ENCODE measurements at places on chromosomes 4 and X.

GRCh38 chr4:36492590-36492989, 211.2 kb downstream of the DTHD1 start:
- no peak for DNase-seq

DNA sequence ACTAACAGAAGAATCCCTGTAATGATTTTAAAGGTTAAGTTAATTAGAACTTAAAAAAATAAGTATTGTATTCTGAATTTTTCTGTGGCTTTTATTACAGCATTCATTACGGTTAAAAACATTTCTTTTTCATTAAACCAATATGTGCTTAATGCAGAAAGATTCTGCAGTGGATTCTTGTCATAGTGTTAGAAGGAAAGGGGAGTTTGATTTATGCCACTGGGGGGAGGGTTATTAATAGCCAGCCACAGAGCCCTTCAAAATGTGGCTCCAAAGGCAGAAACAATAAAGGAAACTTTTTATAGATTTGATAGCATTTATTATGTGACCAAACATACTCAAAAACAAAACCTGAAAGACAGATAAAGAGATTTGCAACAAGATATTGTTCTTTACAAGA, 9.1 kb downstream of the SMAD1 start:
- no peak for DNase-seq

DNA sequence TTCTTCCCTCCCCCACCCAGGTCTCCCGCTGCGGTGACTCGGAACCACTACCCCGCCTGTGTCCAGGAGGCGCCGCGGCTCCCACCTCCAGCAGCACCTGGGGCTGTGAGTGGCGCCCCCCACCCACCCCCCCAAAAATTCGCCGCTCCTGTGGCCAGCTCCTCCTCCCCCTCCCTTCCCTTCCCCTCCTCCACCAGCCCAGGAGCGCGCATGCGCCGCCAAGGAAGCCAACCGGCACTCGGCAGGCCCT, 278 bp downstream of the CLOCK start:
- DNase-seq = no peak

DNA sequence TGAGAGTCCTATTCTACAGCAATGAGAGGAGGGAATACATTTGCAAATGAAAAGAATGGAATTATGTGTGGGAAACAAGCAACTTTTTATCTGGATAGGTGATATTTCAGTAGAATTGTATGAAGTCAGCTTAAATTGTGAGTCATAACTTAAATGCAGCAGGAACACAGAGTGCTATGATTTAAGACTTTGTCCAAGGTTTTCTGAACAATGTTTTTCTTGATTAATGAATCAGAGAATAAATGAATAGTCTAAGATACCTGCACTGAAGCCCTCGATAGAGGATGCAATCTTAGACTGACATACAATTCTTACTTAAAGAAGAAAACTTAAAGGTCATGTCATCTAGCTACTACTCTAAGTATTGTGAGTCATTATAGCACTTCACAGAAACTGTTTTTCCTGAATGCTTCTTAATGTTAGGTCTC, 8.0 kb downstream of the ARHGEF38 start:
- no peak for DNase-seq

GRCh38 chr4:86670756-86671155, 76.6 kb downstream of the PTPN13 start:
- no peak for DNase-seq

GRCh38 chr4:138919094-138919936, 96.3 kb upstream of the NOCT start:
- DNase-seq = no peak

GRCh38 chr4:137363496-137363895, 168.8 kb downstream of the PCDH18 start:
- no peak for DNase-seq

DNA sequence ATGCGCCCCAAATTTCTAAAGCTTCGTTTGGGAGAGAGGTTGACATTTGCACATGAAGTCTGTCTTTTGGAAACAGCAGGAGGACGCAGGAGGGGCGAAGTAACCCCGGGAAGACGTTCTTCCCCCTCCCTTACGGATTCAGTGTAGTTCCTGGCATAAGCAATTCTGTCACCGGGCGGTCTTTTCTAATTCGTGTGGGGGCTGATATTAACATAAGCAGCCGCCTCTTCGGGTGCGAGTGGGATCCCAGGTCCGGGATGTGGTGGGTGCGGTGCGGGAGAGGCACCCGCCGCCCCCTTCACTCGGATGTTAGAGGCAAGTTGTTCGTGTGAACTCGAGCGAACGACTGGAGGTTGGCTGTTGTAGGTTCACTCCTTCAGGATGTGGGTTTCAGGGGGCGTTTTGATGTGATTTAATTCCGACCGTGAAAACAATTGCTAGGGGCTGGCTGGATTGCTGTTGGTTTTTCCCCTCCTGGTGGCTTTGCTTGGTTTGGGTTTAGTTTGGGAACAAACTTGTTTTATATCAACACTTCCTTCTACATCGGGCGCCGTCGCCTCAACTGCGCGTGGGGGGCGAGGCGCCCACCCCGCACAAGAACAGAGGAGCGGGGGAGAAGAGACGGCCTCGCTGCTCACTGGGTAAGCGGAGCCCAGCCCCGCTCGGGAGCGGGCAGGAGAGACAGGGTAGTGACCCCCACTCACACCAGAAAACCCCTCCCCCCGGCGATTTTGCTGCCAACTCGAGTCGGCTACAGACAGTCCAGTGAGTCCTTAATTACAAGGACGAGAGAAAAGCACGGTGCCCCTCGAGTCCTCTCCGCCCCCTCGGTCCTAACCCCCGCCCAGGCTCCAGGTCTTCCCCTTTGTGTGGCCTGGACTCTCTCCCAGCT, 2.9 kb upstream of the LEF1 start:
- peak; percentile 12 for DNase-seq

- no peak for DNase-seq
Measured at GRCh38 chr4:147078875-147079658, 133.4 kb upstream of the TTC29 start.

- no peak for DNase-seq
Measured at GRCh38 chr4:5751666-5752375, 40.8 kb downstream of the EVC start.

GRCh38 chr4:148874331-148874730, 432.1 kb upstream of the NR3C2 start:
- no peak for DNase-seq

DNA sequence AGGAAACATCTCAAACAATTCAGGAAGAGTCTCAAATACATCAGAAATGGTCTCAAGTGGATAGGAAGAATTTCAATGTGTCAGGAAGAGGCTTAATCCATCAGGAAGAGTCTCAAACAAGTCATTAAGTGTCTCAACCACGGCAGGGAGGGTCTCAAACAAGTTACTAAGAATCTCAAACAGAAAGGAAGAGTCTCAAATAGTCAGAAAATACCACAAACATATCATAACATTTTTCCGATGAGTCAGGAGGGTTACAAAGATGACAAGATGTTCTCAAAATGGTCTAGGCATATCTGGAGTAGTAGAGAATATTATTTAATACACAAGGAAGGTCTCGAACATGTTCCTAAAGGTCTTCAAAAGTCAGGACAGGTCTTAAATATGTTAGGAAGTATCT, 109.3 kb upstream of the USP9X start:
- no peak for DNase-seq

- DNase-seq = no peak
Measured at GRCh38 chr4:41380511-41381157, 123.9 kb downstream of the UCHL1 start.

GRCh38 chr4:2651998-2652397, 104.1 kb downstream of the TNIP2 start:
- no peak for DNase-seq

DNA sequence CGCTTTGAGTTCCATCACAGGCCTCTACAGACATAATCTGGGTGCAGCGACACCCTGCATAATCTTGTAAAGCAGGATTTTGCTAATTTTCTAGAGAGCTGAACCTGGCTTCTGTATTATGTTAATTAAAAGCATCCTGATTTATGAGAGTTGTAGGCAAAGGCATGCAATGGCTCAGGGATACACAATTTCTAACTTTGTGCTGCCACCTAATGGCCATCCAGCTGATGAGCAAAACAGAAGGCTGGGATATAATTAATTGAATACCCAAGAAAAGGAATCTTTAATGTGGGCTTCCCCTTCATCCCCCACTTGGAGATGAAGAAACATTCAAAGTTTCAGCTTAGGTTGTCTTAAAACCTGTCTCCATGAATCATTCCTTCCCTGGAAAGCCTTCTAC, 78.1 kb downstream of the BMP15 start:
- DNase-seq = no peak

DNA sequence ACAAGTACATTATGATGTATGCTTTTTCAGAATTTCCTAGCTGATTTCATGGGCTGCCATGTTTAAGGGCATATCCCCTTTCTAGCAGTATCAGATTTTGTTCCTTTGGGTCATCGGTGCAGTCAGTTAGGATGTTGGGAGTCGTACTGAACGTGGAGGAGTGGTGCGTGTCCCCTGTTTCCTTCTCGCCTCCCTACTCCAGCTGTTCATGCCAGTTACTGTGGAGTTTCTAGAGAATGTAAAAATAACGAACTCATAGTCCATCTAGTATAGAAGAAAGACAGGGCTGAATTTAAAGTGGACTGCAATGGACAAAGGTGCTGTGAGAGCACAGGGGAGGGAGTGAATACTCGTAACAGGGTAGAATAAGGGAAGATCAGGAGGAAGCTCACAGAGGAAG, 111.3 kb downstream of the CEP135 start:
- no peak for DNase-seq

DNA sequence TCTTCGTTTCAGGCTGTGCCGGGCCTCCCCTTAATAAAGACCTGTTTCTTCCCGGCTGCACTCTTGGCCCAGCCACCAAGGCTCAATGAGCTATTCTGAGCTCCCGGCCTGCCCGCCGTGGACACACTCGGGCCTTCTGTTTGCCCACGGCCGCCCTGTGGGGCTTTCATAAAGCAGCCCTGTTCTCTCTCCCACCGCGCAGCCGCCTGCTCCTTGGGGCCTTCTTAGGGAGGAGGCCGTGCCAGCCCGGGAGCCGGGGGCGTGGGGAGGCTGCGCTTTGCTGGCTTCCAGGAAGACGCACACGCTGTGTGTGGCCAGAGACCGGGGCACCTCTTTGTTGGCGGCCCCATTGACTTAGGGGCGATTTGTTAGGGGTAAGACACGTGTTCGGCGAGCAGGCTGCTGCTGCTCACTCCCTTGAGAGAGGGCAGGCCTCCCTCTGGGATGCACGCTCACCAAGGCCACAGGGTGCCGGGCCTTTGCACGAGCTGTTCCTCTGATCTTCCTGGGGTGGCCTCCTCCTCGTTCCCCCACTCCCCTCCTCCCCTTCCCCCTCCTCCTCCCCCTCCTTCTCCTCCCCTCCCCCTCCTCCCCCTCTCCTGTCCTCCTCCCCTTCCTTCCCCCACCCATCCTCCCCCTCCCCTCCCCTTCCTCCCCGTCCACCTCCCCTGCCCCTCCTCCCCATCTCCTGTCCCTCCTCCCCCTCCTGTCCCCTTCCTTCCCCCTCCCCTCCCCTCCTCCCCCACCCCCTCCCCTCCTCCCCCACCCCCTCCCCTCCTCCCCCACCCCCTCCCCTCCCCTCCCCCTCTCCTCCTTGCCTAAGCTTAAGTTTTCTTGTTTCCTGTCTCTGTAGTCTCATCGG, 11.3 kb downstream of the BLOC1S4 start:
- DNase-seq = no peak

DNA sequence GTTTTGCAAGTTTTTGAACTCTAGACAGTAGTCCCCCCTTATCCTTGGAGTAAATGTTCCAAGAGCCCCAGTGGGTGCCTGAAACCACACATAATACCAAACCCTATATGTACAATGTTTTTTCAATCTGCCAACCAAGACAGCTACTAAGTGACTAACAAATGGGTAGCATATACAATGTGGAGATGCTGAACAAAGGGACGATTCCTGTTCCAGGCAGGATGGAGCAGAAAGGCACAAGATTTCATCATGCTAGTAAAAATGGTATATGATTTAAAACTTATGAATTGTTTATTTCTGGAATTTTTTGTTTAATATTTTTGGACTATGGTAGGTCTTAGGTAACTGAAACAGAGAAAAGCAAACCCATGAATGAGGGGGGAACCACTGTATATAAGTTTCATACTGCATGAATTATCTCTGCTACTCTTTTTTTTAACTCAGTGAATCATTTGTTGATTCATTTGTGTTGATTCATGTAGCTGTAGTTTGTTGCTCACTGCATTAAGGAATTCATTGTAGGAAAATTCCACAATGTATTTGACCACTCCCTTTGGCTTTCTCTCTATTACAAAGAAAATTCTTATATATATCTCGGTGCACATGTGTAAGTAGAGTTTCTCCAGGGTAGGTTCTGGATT, 21.9 kb upstream of the ANXA3 start:
- no peak for DNase-seq

GRCh38 chr4:8394061-8394519, 46.4 kb downstream of the ACOX3 start:
- no peak for DNase-seq

DNA sequence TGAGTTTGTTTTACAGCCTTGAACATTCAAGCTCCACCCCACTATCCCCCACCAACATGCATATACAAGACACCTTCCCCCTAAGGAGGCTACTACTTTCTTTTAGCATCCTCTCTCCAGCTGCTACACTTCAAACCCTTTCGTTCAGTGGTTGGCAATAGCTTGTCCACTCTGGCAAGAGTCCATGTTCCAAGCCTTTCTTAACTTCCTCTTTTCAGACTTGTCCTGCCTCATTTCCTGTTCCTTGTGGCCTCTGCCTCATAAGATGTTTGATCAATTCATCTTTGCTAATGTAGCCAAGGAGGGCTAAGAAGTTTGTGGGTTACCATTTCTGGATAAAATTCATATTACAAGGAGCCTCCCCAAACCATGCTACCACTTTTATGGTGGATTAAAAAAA, 20.8 kb upstream of the ZCCHC12 start:
- DNase-seq = no peak

- no peak for DNase-seq
Measured at GRCh38 chr4:911221-911751, 20.8 kb downstream of the GAK start.

DNA sequence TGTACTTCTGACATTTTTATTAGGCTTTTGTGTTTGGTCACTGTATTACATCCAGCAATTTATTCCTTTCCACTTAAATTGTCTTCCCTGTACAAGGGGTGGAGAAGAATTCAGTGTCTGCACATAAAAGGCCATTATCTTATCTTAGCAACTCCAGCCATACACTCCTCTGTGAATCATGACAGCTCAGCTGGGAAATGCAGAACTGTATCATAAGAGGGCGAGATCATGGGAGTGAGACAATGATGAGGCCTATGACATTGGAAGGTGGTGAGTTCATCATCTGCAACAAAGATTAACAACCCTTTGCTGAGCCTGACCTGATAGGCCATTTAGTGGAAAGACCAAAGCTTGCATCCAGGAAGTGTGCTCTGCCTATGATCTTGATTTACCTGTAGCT, 33.3 kb downstream of the SLIT2 start:
- no peak for DNase-seq

GRCh38 chr4:98406819-98407218, 145.6 kb downstream of the RAP1GDS1 start:
- no peak for DNase-seq

GRCh38 chr4:144115519-144115918, 25.0 kb downstream of the GYPA start:
- DNase-seq = no peak

DNA sequence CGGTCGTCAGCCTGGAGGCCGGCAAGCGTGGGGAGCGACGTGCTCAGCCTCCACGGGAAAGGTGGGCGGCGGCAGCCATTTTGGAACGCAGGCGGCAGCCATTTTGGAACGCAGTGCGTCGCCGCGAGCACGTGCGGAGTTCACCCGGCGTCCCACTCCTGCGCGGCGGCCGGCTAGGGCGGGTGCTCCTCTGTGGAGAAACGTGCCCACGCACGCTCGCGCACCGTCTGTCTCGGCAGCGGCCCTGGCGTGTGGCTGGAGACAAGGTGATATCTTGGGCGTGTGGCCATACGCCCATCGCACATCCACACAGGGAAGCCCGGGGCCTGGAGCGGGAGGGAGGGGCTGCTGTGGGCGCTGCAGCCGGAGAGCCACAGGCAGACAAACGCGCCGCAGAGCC, 21.1 kb downstream of the CPLX1 start:
- no peak for DNase-seq

Measured in activated naive CD4-positive, alpha-beta T cell (primary cell).